Large intestine (tissue), 12 donors: ENCODE measurements at places on chromosomes 16 and 17. TPM values are rescaled to one million over a fixed set of nuclear protein-coding genes. Genes with fewer than 3 reads are reported as not detected.

- DNase-seq = no peak
- no peaks in the 10 kb centered on the region for H3K4me1 ChIP-seq
- H3K27me3 ChIP-seq = no peaks in the 10 kb centered on the region
These were observed 36.2 kb downstream of the STH start for GRCh38 chr17:46035112-46035818.

DNA sequence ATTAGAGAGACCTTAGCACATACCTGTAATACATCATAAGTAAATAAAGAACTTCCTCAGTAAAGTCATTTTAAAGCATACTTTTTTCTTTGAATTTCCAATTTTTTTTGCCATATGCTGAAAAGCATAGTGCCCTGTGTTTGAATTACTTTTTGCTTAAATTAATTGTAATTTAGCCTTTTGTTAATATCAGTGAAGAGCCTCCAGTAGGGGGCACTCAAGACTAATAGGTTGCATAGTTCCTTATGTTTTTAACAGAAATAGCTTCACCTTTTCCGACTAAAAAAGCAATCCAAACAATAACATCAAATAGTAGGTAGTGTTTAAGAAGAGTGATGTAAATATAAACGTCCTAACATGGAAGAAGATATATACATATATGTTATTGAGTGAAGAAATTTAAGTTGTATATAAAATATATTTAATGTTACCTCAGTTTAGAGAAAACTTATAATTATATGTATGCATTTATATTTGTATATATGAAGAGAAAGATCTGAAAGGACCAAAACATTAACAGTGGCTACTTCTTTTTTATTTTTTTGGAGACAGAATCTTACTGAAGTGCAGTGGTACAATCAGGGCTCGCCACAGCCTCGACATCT, 18.6 kb downstream of the RAD51C start:
- no peak overlapping the region for H3K4me3 ChIP-seq
- peaks cover 8% of the 10 kb centered on the region for H3K36me3 ChIP-seq
- no peaks in the 10 kb centered on the region for H3K27me3 ChIP-seq

- H3K4me1 ChIP-seq = peaks cover 49% of the 10 kb centered on the region
- no peaks in the 10 kb centered on the region for H3K27me3 ChIP-seq
- H3K36me3 ChIP-seq = peaks cover 10% of the 10 kb centered on the region
These were observed 120.4 kb downstream of the HIC1 start for GRCh38 chr17:2175294-2175628.

The KCTD19 gene
- polyA plus RNA-seq = 0.40 TPM

The CACNG5 gene
- polyA plus RNA-seq = 0.19 TPM

The CLEC19A gene
- not detected for polyA plus RNA-seq

The MYL4 gene
- 5.0 TPM for polyA plus RNA-seq
